Hair follicular keratinocyte (primary cell): ENCODE measurements at places on chromosomes 5 and 9. TPM values are rescaled to one million over a fixed set of nuclear protein-coding genes. Genes with fewer than 3 reads are reported as not detected.

Gene EGFLAM
- total RNA-seq: 0.31 and 1.1 TPM in 2 replicates

Gene GIN1
- 2.0 and 13.6 TPM in 2 replicates for total RNA-seq

Gene ADAMTS12
- 0.16 and 0.84 TPM in 2 replicates for total RNA-seq

Gene STK32A
- total RNA-seq: under 0.01 TPM in 1 of 2 replicates, not detected in the other

Gene HTR4
- total RNA-seq: not detected in 2 replicates

Gene PAEP
- not detected in 2 replicates for total RNA-seq

Gene NUTM2G
- not detected in 2 replicates for total RNA-seq

Gene LCN6
- not detected in 2 replicates for total RNA-seq

Gene CCT5
- 415 and 744 TPM in 2 replicates for total RNA-seq

Gene ZBTB5
- 7.4 and 8.5 TPM in 2 replicates for total RNA-seq

Gene TERT
- not detected in 2 replicates for total RNA-seq

Gene PCDHB11
- not detected in 2 replicates for total RNA-seq

Gene ROPN1L
- 0.08 TPM in 1 of 2 replicates, not detected in the other for total RNA-seq

Gene ZNF454
- total RNA-seq: 0.08 and 0.16 TPM in 2 replicates

Gene ZNF462
- 8.0 and 9.5 TPM in 2 replicates for total RNA-seq
